ENCODE measurements at places on chromosomes 13 and 19. TPM values are rescaled to one million over a fixed set of nuclear protein-coding genes. Genes with fewer than 3 reads are reported as not detected.

The ZNF729 gene
- not detected for total RNA-seq

The PABPC3 gene
- total RNA-seq: 0.19 TPM

The GJB2 gene
- total RNA-seq: 1,758 TPM

The SLC8A2 gene
- total RNA-seq: 5.0 TPM

The PRR12 gene
- 7.2 TPM for total RNA-seq

The CEACAM16 gene
- not detected for total RNA-seq

The FOXO1 gene
- 14.6 TPM for total RNA-seq

The NALCN gene
- total RNA-seq: not detected

The CEACAM20 gene
- not detected for total RNA-seq

The SPTBN4 gene
- total RNA-seq: 0.92 TPM

The ALOX5AP gene
- total RNA-seq: 5.0 TPM

The CALR3 gene
- not detected for total RNA-seq

The MZT1 gene
- total RNA-seq: 10.3 TPM

The ATXN8OS gene
- total RNA-seq: not detected

The SCN1B gene
- total RNA-seq: 0.26 TPM

The TMEM59L gene
- total RNA-seq: 0.18 TPM

The ZNF560 gene
- not detected for total RNA-seq

The KASH5 gene
- total RNA-seq: not detected

The RFXANK gene
- total RNA-seq: 25.2 TPM

The ZNF266 gene
- 11.3 TPM for total RNA-seq

The PODNL1 gene
- 8.0 TPM for total RNA-seq

The ZNF548 gene
- 12.9 TPM for total RNA-seq

The PCDH9 gene
- 0.04 TPM for total RNA-seq

The PGLYRP1 gene
- total RNA-seq: not detected

The DACH1 gene
- total RNA-seq: 0.08 TPM

The IGLON5 gene
- not detected for total RNA-seq

The CEACAM21 gene
- total RNA-seq: 0.57 TPM

The ZNF132 gene
- total RNA-seq: 5.3 TPM

The ZSCAN22 gene
- 3.2 TPM for total RNA-seq

The TYROBP gene
- 4.5 TPM for total RNA-seq

The SYNGR4 gene
- total RNA-seq: not detected

The LENG9 gene
- 8.1 TPM for total RNA-seq

The DNAAF3 gene
- total RNA-seq: 2.8 TPM

The GFY gene
- not detected for total RNA-seq

The DCUN1D2 gene
- 8.6 TPM for total RNA-seq

The CYP4F8 gene
- total RNA-seq: not detected

The CCDC194 gene
- not detected for total RNA-seq

The TLE6 gene
- not detected for total RNA-seq

The CYP2F1 gene
- total RNA-seq: 0.19 TPM

The CYP4F3 gene
- 34.0 TPM for total RNA-seq

The MEF2B gene
- 0.70 TPM for total RNA-seq

The C5AR1 gene
- total RNA-seq: 2.7 TPM

The CDX2 gene
- not detected for total RNA-seq

The ZNF568 gene
- total RNA-seq: 3.4 TPM

The SBSN gene
- 595 TPM for total RNA-seq

The MBD3L2 gene
- not detected for total RNA-seq

The TLE5 gene
- 141 TPM for total RNA-seq

The ZNF460 gene
- 87.9 TPM for total RNA-seq

The RPS28 gene
- 710 TPM for total RNA-seq
